ENCODE measurements at places on chromosomes 2 and 18.

DNA sequence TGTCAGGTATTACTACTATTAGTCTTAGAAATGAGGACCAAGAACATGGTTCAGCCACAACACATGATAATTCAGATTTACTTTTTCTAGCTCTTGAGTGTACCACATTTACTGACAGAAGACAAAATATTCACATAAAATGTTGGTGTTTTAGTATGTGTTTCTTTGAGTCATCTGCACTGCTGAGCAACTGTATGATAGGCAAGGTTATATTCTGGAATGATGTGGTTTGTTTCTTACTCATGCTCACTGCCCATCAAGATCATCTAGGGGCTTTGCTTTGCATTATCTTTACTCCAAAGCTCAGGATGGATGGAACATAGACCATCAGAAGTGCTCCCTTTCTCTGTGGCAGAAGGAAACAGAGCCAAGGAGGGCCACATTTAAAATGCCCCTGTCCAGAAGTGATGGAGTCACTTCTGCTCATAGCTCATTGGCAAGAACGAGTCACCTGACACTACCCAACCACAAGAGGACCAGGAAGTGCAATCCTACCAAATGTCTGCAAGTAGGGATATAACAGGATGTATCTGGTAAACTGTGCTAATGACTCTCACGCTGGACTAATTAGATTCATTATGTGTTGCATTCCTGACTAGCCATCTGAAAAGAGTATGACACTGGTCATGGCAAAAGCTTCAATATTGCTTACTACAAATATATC is 81.5 kb downstream of the DIS3L2 start:
- DNase-seq: no peak

GRCh38 chr2:26852405-26853306 is 4.7 kb downstream of the DPYSL5 start:
- DNase-seq: no peak

DNA sequence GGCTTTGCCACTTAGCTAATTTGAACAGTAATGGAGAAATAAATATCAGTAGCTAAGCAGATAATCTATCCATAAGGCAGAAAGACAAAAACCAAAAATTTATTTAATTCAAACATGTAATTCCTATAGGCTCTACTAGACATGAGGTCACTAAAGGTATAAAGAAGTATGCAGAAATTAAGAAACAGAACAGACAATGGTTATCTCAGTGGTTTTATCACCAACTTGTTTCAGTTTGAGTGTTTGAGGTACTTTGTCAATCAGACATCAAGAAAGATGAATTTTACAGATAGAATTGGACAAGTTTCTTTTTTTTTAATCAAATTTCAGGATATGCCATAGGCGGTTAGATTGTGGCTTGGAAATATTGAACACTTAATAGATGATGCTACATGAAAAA is 67.4 kb upstream of the ZEB2 start:
- DNase-seq: no peak

- no peak for DNase-seq
Observed at GRCh38 chr18:79208906-79209305, 139.7 kb downstream of the ATP9B start.

DNA sequence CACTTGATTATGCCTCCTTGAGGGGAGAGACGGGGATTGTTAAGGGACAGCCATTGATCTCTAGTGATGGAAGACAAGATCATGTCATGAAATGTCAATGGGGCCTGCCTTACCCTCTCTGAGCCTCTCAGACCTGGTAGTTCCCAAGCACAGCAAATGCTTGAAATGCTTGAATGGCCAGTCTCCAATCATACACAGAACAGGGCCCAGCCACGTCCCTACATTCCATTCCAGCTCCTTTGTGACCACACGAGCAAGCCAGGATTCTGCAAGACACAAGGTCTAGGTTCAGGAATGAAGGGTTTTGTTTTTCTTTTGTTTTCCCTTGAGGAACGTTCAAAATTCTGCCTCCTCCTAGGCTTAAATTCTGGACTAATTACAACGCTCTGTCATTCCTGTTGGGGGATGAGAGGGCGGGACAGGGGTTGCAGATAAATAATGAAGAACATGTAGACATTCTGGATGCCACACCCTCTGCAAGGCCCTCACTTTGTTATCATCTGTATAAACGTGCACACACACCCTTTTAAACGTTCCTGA is 98.1 kb upstream of the YPEL5 start:
- DNase-seq: no peak

- no peak for DNase-seq
Observed at GRCh38 chr2:217954971-217955740, 47.6 kb downstream of the TNS1 start.

DNA sequence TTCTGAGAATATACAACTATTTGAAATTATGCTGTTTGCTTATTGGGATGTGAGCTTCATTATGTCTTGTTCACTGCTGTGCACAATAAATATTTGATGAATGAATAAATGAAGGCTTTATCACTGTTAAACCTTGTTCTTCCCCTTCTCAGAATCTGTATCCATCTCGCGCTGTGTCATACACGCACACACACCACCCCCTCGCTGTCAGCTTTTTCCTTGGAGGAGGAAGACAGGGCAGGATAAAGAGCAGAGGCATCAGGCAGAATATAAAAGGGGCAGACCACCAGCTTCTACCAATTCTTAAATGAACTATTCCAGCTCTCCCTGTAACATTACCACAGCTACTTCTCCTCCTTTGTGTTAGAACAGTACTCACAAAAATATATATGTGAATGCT is 75.0 kb downstream of the CD226 start:
- no peak for DNase-seq

- DNase-seq: no peak
Observed at GRCh38 chr2:147017951-147018645, 826.7 kb upstream of the ACVR2A start.

DNA sequence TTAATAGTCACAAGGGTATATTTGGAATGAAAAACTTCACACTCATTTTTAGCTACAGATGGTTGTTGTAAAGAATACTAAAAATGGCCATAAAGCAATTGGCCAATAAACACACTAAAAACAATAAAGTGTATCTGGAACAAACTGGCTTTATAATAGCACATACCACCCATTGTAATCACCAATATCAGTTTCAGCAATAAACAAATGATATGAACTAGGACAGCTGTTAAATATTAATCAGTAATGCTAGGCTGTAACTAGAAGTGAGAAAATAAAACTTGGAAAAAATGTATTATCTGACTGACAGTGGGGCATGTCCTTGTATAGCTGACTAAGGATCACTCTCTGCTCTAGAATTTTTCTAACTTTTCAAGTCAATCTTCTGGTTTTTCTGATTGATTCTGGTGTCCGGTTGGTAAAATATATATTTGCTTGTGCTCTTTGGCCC is 312.5 kb downstream of the RND3 start:
- DNase-seq: no peak

DNA sequence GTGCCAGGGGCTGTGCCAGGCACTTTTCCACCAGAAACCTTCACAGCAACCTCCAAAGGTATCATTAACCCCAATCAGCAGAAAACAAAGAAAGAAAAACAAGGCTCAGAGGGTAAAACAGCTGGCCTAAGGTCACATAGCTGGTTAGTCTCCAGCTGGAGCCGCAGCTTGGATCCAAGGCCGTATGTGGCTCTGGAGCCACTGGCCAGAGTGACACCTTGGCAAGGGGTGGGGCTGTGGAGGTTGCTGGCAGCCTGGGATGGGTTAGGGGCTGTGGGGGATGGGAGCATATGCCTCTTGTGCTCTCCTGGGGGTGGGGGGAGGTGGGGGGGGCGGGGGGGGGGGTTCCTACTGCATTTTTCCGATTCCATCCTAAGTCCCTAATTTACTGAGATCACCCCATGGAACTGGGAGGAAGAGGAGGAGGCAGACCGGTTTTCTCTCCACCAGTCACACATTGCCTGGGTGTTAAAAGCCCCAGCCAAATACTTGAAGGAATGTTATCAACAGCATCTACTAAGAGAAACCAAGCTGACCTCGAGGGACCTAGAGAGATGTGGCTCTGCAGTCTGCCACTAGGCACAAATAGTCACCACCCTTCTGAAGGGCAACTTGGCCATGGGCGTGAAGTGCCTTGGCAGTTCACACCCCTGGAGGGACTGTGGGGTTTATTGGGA is 8.0 kb downstream of the HAAO start:
- no peak for DNase-seq

GRCh38 chr2:37244017-37244416 is 12.6 kb downstream of the NDUFAF7 start:
- no peak for DNase-seq

Data from activated T-helper 1 cell treated with anti-CD3 and anti-CD28 coated beads, Interleukin-2, amount 50 U/mL, for 16 hours (primary cell).